T-cell (primary cell): ENCODE measurements at places on chromosomes 16 and 17. TPM values are rescaled to one million over a fixed set of nuclear protein-coding genes. Genes with fewer than 3 reads are reported as not detected.
A peak's percentile ranks its signal among the peaks of the same experiment; 100 is the strongest.

GRCh38 chr17:57357830-57358430 lies 101.6 kb downstream of the MSI2 start:
- no peak for DNase-seq

GRCh38 chr16:22427556-22427955 lies 53.1 kb upstream of the CDR2 start:
- DNase-seq: no peak

DNA sequence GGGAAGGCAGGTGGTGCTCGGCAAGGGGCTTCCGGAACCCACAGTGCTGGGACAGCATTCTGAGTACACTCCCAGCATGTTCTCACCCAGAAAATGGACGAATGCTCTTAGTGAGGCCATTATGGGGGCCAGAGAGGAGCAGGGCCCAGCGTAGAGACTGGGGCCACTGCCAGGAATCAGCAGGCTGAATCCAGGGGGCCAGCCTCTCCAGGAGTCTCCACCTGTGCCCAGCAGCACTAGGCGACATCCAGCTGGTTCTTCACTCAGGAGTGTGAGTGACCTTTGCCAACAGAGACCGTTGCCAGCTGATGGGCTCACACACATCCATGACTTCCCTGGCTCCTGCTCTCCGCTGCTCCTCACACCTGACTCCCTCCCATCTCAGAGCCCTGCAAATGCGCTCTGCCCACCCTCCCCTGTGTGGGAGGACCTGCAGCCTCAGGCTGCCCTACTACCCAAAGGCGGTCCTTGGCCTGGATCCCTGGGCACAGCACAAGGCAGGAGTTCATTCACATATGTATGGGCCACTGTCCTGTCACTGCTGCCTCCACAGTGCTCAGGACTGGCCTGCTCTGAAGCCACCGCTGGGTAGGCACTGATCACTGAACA lies 5.1 kb downstream of the RHBDF1 start:
- no peak for DNase-seq

- no peak for DNase-seq
Measured at GRCh38 chr17:55632893-55633292, 89.8 kb downstream of the TMEM100 start.

- DNase-seq: no peak
Measured at GRCh38 chr16:85285681-85286065, 173.4 kb upstream of the CIBAR2 start.

DNA sequence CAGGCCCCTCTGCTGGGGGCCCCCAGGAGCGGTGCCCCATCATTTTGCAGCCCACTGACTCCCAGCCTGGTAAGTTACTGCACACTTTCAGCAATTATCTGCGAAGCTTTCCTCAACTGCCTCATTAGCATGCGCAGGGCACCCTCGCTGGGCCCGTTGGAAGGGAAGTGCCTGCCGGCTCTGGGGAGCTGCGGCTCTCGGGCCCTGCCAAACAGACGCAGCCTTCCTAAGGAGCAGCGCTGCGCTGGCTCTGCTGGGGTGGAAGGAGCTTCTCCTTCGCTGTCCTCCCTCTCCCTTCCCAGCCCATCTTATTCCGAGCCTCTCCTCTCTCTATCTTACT lies 71.0 kb downstream of the RBBP6 start:
- DNase-seq: no peak

DNA sequence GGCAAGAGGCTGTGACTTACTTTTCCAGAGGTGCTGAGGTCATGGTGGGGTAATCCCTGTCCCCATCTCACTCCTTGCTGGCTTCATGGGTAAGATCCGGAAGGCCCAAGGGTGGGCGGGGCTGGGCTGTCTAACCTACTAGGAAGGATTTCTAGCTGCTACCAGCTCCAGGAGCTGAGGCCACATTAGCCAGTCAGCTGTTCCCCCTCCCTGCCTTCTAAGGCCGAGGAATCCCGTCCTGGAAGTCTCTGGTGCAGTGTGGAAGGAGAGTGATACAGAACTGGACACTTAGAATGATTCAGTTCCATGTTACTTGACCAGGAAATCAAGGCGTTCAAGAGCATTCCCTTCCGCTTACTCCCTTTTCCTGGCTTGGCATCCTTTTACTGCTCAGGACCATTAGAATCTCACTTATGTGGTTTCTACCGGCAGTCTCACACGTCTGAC lies 8.9 kb downstream of the GNGT2 start:
- DNase-seq: no peak

DNA sequence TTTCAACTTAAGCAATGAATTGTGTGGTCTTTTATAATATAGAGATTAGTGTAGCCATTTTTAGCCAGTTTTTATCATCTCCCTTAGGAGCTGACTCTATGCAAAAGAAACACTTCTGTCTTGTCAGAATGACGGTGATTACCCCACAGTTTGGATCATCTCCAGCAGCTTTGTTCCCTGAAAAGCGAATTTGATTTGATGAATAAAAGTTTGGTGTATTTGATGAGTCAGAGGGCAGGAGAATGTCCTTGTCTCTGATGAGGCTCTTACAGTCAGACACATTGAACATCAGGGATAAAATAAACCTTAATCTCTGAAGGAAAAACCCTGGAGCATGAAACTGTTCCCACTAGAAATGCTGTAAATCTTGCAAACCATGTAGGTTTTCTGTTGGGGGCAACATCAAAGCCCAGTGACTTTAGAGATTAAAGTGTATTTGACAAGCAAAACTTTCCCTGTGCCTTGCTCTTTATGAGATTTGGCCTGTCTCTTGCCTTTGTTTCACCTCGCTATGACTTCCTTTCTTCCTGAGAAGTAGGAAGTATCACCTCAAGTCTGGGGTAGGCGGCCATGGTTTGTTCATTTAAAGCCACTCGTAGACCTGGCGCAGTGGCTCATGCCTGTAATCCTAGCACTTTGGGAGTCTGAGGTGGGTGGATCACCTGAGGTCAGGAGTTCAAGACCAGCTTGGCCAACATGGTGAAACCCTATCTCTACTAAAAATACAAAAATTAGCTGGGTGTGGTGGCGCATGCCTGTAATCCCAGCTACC lies 209.3 kb downstream of the FTO start:
- DNase-seq: no peak

DNA sequence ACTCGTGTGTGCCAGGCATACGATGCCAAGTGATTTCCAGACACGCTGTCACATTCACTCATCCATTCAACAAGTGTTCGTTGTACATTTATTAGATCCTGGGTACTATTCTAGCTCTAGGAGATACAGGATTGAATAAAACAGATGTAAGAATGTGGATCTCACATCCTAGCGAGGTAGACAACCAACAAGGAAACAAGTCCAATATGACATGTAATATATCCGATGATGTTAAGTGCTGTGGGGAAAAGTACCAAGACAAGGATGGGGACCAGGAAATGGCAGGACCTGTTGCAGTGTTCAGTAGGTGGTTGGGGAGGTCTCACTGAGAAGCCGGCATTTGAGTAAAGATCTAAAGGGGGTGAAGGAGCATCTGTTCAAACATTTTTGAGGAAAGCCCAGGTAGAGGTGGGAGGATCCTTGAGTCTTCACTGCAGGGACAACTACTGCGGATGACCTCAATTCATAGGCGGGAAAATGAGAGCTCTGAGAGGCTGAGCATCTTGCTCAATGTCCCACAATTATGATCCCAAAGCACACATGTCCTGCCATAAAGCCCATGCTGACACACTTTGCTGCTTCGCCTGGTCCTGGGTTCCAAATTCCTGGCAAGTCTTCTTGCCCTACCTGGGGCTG lies 129.4 kb downstream of the ASIC2 start:
- no peak for DNase-seq

GRCh38 chr17:46163929-46164594 lies 29.2 kb downstream of the KANSL1 start:
- DNase-seq: no peak

GRCh38 chr16:88726408-88726749 lies 20.1 kb downstream of the CTU2 start:
- DNase-seq: no peak

DNA sequence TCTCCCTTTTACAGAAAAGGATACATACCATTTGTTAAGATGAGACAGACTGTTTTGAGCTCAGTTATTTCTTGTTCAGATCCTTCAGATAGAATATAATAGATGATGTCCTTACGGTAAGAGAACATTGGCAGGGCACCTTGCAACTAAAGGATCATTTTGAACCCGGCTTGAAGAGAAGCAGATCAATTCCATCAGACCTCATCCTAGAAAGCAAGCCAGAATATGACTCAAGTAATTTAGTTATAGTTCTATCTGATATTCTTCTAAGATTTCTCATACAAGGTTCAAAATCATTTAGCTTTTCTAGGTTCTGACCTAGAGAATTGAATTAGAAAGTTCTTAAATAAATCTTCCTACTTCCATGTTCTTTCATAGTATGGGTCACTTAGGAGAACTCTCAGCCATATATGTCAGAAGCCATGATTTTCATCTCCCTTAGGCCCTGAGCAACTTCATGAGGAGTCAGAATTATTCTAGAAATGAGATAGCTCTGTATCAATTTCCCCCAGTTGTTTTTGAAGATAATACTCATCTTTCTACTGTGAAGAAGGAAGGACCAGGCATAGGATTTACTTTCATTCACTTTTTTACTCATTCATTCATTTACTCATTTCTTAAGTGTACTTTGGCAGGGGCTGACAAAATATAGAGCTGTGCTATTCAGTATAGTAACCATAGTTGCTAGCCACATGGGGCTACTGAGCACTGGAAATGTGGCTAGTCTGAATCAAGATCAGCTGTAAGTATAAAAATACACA lies 2.5 kb upstream of the CMTM1 start:
- DNase-seq: no peak

GRCh38 chr17:51853857-51854256 lies 304.7 kb downstream of the CA10 start:
- no peak for DNase-seq

DNA sequence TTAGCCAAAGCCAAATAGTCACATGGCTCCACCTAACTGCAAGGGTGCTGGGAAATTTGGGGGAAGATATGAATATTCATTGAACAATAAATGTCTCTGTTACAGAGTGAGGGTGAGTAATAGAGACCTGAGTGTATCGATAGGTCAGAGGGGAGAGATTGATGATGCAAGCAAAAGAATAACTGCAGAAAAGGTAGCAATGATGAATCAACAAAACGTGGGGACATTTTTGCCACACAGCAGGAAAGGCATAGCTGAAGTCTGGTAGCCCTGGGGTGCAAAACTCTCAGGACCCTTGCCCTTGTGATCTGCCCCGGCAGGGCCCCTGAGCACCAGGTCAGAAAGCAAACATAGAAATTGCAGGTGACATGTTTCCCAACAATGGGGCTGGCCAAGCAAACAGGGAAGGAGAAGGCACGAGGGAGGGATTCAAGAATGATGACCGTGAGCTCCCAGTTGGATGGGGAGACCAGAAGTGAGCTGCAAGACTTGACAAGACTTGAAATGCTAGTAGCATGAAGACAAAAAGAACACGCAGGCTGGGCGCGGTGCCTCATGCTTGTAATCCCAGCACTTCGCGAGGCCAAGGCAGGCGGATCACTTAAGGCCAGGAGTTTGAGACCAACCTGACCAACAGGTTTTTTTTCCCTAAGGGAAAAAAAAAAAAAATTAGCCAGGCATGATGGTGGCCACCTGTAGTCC lies 12.7 kb upstream of the HERPUD1 start:
- no peak for DNase-seq

DNA sequence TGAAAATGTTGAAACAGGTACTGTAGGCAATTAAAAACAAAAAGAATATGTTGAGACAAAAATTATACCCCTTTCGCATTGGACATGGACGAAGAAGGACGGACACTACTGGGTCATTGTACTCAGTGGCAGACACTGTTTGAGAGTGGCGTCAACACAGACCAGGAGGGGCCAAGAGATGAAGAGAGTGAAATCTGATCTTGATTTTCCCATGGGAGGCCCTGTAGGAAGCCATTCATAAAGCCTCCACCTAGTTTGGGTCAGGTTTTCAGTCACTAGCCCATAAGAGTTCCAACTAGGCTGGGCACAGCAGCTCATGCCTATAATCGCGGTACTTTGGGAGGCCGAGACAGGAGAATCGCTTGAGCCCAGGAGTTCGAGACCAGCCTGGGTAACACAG lies 23.6 kb upstream of the SMURF2 start:
- no peak for DNase-seq

DNA sequence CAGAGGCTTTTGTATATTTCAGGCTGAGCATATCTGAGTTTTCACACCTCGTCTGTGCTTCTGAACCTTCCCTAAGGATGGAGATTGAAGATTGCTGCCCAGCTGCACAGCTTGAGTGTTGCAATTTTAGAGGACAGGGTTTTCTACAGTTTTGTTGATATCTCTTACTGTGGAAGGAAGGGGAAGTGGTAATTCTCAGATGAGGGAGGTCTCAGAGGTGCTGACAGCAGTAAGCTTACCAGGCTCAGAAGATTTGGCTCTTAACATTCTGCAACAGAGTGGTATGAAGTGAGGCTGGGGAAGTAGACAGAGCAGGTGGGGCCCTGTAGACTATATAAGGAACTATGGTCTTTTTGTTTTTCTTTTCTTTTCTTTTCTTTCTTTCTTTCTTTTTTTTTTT lies 45.8 kb upstream of the ARHGAP17 start:
- peak; percentile 12 for DNase-seq

GPR142 gene
- not detected for total RNA-seq

GRCh38 chr17:1495265-1495989 lies 2.9 kb upstream of the MYO1C start:
- no peak for DNase-seq

DNA sequence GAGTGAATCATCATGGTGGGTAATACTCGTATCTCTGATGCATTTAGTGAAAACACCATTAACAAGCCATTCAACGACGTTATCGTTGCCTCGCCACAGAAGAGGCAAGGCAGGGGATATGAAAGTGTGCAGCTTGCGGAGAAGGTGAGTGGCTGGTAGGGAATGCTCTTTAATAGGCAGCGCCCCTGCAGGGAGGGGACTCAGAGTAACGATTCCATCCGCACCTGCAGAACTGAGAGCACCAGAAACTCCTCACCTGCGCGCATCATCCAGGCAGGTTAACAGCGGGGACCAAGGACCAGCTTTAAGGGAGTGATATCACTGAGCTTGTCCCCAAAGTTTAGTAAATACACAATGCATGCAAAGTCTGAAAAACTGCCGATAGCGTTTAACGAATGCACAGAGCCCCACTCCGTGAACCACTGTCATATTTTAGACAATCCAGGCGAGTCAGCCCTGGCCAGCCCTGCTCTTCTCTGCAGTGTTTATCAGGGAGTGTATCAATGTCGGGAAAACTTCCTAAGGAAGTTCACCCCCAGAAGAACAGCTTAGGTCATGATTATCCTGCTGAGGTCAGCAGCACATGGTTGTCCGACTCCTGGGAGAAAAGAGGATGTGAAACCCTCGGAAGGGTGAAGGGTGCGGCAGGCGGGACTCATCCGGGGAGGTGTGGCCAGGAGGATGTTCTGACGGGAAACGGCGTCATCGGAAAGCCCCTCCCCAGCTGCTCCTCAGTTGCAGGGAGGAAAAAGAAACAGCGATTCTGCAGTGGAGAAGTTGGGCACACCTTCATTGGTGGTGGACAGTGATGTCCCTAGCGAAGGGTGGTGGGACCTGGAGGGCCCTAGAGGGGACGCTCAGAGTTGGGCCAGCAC lies 68.5 kb upstream of the DNAH17 start:
- DNase-seq: peak; percentile 30

DNA sequence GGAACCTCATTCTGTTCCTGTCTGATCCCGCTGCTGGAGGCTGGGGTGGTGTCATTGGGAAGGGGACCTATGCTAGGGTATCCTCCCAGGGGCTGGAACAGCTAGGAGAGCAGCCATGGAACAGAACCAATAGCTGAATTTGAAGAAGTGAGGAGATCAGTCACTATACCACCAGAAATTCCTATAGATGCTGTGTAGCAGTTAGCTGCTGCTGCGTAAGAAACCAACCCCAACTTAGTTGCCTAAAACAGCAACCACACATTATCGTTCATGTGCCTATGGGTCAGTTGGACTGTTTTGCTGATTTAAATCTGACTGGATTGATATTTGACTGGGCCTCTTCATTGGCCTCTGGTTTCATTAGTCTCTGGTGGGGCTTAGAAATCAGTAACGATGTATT lies 20.4 kb upstream of the SYT17 start:
- DNase-seq: no peak

GRCh38 chr17:72567774-72568173 lies 447.0 kb downstream of the SOX9 start:
- no peak for DNase-seq
